ENCODE measurements at places on chromosomes 3 and 15.
A peak's percentile ranks its signal among the peaks of the same experiment; 100 is the strongest.

DNA sequence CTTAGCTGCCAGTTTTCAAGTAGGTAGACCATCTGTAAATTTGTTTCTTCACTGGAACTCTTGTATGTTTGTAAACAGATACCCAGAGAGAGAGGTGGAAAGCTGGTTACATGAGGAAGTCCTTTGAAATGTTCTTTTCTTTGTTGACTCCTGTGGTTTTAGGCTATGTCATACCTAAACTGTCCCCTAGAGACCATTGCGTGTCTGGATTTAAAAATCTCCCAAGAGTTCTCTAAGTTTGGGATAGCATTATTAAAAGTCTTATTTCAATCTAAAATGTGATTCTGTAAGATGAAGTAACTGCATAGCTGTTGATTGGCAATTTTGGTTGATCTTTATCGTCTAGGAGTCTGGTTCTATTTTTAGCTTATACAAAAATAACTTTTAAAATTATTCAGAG lies 127.2 kb downstream of the GHSR start:
- no peak for DNase-seq

DNA sequence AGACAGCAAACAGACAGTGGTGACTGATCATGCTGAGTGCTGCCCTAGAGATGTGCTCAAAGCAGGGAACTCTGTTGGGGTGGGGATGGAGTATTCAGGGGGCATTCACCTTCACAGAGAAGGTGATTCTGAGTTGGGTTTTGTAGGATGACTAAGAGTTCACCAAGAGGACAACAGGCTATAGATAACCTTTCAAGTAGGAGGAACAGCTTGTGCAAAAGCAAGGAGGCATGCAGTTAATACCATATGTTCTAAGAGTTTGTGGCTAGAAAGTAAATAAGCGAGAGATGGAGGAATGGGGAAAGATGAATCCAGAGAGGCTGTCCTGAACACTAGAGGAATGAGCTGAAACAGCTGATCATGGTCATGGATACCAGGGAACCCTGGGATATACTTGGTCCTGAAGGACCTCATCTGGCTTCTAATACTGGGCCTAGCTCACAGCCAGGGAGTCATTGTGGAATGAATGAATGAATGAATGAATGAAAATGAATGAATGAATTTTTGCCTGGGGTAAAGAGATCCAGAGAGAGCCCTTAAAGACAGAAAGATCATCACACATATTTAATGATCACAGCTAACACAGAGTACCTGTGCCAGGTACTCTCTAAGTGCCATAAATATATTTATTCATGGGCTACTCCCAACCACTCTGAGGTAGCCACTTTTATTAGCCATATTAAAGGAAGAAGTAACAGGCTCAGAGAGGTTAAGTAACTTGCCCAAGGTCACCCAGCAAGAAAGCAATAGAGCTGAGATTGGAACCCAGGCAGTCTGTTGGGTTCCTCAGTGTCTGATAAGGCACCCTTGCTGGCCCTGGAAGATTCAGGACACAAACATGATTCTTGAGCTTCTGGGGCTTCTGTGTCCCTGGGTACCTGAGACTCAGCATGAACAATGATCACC lies 22.0 kb downstream of the SMAD6 start:
- no peak for DNase-seq

GRCh38 chr3:141940194-141940776 lies 63.8 kb downstream of the ATP1B3 start:
- DNase-seq, result peak; percentile 85

GRCh38 chr15:58398071-58398470 lies 33.7 kb upstream of the LIPC start:
- DNase-seq, result no peak

- no peak for DNase-seq
Measured at GRCh38 chr3:43155464-43156121, 49.7 kb upstream of the POMGNT2 start.

GRCh38 chr3:123076496-123077418 lies 9.9 kb downstream of the PDIA5 start:
- no peak for DNase-seq

DNA sequence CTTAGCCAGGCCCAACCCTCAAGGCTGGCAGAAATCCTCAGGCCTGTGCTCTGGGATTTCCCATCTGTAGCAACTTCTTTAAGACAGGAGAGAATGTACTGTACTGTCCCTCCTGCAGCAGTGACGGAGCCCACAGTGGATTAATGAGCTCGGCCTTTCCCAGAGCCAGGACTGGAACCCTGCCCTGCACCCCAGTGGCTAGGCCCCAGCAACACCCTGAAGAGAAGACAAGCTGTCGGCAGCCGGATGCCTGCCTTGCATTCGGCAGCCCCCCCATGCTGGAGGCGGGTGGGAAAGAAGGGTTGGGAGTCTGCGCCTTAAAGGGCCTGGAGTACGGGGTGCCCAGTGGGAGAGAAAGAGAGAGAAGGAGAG lies 32.0 kb downstream of the KLHL25 start:
- no peak for DNase-seq

DNA sequence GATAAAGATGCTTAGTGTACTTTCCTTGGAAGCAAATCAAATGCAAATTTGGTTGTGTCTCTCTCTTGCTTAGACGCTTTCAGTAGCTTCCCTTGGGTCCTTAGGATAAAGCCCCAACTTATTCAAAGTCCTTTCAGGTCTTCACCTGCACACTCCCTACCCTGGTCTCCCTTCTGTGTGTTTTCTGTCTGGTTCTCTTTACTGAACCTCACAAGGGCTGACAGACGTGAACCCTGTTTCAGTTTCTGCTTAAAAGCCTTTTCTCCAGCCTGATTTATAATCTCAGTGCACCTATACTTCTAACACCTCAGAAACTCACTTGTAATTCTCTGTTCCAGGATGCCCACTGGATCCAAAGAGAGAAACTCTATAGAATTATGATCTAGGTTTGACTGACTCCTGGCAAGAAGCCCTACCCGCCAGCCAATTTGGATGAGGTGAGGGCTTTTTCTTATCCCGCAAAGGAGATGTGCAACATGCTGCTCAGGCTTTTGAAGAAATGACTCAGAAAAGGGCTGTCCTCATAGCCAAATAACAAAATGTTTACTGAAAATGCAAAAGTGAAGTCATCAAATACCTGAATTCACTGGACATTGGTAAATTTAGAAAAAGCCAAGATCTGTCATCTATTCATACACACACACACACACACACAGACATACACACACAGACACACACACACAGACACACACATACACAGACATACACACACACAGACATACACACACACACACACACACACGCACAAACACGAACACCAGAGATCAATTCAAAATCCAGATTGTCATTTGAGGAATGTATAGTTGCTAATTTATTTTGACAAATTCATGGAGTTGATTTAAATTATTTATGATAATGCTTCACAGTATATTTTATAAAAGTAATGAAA lies 102.4 kb upstream of the EOMES start:
- no peak for DNase-seq

DNA sequence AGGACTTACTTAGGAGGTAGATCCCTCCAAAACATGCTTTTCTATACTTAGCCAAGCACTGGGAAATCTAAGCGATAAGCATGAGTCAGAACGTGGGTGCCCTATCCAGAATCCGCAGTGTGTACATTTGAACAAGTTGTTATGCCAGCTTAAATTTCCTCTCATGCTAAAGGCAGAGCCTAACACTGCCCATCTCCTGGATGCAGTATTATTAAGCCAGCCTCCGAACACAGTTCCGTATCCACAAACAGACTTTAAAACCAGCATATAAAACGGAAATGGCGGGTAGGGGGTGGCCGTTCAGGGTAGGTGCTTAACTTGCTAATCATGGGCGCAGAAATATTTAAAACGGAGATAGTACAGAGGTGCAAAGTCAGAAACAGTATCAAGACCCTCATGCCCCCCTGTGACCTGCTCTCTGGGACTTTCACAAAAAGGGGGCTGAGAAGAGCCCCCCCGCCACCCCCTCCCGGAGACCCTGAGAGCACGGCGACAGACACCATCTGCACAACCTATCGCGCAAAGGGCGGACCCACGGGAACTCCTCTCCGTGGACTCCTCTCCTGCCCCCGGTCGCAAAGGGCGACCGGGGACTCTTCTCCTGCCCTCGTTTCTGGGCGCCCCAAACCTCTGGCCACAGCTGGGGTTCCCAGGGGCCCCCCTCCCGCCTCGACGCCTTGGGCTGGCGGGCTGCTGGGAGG lies 889 bp upstream of the LRRIQ4 start:
- no peak for DNase-seq
